ENCODE measurements at places on chromosomes 1 and 21.

GRCh38 chr1:234610061-234610665 lies at the start of gene IRF2BP2:
IRF2BP2 (minus strand) TSS chr1:234610178; CDS start chr1:234609494, 684 bp downstream.
- peak; percentile 83 for DNase-seq

GRCh38 chr1:205715628-205716027 lies 34.4 kb downstream of the NUCKS1 start:
- no peak for DNase-seq

DNA sequence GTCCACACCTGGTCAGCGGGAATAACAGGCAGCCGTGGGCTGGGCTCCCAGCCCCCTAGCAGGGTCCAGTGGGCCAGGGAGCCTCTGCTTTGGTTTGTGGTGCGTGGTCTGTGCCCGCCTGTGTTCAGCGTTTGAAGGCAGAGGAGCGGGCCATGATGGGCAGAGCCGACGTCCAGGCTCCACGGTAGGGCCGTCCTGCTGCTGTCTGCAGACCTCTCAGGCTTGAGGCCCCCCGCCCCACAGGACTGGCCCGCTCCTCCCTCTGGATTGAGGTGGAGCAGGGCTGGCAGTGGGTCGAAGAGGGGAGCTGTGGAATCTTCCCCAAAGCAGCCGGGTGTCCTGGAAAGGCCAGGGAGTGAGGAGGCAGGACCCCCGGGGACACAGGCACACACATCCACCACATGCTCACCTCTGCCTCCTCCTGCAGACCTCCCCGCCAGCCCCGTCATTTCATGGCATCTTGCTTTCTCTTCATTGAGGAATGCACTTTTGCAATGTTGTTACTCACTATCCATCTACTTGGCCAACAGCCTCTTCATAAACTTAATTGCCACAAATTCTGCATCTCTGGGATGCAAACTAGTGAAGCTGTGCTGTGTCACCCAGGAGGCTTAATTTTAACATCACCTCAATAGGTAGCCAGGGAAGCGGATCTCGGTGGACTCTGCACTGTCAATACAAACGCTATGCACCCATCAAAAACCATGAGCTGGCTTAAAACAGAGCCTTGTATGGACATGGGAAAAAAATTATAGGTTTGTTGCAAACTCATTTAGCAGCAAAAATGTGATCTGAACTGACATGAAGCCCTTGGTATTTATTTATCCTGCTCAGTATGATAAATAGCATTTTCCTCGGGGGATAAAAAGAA lies 85.9 kb downstream of the PDE9A start:
- no peak for DNase-seq

DNA sequence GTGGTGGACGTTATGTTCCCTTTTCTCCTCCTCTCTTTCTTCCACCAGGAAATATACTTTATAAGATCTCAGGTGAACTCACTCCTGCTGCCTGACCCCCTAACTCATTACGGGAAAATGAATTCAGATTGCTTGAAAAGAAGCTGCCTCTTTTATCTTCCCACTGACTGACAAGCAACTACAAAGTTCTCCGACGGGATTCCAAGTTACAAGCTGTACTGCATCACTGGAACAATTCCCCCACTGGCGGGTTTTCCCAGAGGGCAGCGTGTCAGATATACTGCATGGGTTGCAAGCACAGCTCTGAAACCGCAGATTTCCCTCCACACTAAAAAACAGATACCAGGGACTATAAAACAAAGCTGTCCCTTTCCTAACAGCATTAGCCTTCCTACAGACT lies 390.6 kb downstream of the KCTD3 start:
- no peak for DNase-seq

DNA sequence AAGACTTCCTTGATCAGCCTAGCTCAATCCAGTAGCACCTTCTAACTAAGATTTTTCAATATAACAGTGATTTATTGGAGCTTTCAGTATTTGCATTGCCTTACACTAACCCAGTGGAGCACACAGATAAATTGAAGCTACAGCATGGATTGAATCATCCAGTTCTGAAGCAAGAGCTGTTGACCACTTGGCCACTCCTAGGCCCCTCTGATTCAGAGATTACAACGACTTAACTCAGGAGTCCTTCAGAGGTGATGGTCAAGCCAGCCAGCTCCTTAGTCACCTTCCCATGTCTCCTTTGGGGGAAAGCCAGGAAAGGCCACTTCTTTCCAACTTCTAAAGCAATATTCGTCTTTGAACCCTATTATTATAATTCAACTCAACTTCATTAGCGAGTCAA lies 151.8 kb downstream of the TENT5C start:
- DNase-seq: no peak

DNA sequence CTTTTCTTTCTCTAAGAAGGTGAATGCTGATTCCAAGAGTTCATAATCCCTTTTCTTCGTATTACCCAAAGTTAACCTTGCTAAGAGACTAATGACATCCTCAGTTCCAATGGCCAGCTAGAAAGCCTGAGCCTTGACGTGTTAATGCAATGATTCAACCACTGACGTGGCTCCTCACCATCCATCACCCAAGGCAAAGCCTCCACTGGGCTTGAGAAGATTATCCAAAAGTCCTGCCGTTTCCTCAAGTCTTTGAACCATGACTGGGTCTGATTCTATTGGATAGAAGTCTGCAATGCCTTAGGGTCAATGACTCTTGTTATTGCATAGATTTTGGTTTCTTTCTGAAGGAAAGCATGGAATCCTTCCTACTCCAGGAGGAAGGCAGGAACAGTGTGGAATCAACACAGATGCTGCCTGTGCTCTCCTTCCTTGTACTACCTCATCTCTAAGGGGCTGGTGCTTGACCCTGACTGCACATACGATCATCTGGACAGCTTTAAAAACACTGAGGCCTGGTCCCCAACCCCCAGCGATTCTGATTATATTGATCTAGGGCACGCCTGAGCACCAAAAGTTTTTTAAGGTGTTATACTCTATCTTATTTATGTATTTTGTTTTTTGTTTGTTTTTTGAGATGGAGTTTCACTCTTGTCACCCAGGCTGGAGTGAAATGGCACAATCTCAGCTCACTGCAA lies 69.3 kb upstream of the ANGPTL1 start:
- no peak for DNase-seq

- no peak for DNase-seq
Measured at GRCh38 chr1:44820328-44821239, 12.3 kb downstream of the BTBD19 start.

DNA sequence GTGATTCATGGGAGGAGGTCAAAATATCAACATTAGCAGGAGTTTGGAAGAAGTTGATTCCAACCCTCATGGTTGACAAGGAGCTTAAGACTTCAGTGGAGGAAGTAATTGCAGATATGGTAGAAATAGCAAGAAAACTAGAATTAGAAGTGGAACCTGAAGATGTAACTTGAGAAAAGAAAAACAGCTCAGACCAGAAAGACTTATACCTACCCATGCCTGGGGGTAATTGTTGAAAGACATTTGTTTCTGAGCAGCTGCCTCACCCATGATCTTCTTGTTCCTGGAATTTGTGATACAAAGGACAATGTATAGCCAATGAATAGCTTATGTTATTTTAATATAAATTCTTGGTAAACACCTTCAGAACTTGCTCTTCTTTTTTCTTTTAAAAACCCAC lies 128.6 kb downstream of the LRIG2 start:
- no peak for DNase-seq

GRCh38 chr1:94688646-94689045 lies 131.5 kb upstream of the SLC44A3 start:
- no peak for DNase-seq

GRCh38 chr1:115929881-115930280 lies 46.4 kb upstream of the SLC22A15 start:
- DNase-seq: no peak

DNA sequence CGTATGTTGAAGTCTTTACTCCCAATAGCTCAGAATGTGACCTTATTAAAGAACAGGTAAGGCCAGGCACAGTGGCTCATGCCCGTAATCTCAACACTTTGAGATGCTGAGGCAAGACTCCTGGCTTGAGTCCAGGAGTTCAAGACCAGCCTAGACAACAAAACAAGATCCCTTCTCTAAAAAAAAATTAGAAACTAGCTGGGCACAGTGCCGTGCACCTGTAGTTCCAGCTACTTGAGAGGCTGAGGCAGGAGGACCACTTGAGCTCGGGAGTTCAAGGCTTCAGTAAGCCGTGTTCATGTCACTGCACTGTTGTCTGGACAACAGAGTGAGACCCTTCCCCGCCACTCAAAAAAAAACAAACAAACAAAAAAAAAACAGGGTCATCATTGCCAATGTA lies 171.3 kb downstream of the RERE start:
- DNase-seq: no peak

DNA sequence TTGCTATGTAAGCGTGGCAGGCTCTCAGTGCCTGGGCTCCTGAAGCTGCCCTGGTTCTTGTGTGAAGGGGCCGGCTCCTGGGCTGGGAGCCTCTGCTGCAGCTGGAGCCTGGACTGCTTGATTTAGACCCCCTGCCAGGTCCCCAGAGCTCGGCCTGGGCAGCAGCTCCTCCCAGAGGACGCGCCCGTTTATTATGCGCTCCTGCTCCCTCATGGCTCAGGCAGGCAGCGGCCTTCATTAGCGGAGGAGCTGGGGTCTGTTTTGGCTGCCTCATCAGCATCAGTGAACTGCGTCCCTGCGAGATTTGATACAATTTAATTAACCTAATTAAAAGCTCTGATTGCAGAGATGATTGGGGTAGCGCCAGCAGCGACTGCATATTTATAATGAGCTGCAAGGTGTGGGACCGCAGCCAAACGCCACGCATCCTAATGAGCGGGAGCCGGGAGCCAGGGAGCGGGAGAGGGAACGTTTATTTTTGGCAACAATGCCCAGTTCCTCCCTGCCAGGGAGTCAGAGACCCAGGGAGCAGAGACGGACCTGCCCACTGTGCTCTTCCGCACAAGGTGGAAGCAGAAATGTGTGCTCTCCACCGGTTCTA lies 16.6 kb downstream of the UTP11 start:
- no peak for DNase-seq

- DNase-seq: no peak
Measured at GRCh38 chr1:176469450-176470010, 6.6 kb downstream of the PAPPA2 start.

GRCh38 chr1:156623946-156624813 lies 5.0 kb downstream of the HAPLN2 start:
- DNase-seq: peak; percentile 70

DNA sequence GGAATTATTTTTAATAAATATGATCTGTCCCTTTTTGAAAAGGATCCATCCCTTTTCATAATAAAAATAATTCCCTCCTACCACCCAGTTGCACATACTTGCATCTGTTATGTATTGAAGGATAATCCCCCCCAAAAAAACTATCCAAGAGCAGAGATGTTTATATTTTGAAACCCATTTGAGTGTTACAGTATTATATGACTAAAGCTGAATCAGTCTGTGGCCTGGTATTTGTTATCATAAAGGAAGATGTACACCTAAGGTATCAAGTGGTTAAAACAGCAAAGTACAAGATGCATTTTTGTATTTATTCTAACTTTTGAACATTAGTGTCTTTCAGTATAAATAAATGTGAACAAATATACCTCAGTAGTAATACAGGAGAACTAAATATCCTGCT lies 12.7 kb upstream of the TGFB2 start:
- no peak for DNase-seq

GRCh38 chr1:40774266-40774998 lies 9.2 kb upstream of the KCNQ4 start:
- DNase-seq: peak; percentile 77

- DNase-seq: no peak
Measured at GRCh38 chr1:229098903-229099578, 171.9 kb upstream of the RAB4A start.

GRCh38 chr1:181251001-181251712 lies 162.7 kb downstream of the IER5 start:
- no peak for DNase-seq

DNA sequence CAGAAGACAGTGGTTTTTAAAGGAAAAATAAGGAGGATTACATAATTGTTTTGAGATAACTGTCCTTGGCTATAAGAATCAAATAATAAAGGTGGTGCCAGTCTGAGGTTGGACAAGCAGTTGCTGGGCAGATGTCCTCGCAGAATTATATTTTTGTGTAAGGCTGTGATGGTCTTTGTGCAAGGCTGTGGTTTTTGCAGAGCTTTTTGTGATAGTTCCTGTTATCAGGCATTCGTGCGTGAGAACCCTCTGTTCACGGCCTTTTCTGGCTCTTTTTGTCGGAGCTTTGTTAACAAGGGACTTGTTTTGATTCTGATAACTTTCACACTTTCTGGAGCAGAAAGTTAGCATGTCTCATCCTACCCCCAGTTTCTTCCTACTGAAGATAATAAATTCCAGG lies 33.4 kb downstream of the SH3BP5L start:
- DNase-seq: no peak

DNA sequence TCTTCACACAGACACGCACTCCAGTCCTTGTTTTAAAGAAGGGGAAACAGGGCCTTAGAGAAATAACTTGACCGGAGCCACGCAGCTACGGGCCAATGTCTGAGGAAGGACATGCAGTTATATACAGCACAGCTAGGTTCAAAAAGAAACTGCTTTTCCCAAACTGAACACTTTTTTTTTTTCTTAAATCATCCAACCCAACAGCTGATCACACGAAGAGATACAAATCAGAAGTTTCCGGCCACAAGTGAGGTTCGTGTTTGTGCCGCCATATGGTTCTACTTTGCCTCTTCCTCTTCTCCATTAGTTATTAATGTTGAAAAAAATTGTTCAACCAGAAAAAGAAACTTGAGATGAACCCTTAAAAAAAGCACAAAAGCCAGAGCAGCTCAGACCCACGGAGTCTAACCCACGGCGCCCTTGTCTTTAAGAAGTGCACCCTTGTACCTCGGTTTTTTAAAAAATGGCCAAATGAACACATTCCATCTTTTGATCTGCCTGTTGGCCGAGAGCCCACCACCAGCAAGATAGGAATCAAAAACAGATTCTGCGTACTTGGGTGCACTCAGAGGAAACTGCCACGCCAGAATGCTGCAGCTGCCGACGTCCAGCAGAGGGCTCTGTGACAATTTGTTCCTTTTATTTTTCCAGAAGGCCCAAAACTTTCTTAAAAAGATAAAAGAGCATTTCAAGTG lies 78.9 kb downstream of the SLC66A1 start:
- DNase-seq: peak; percentile 69

DNA sequence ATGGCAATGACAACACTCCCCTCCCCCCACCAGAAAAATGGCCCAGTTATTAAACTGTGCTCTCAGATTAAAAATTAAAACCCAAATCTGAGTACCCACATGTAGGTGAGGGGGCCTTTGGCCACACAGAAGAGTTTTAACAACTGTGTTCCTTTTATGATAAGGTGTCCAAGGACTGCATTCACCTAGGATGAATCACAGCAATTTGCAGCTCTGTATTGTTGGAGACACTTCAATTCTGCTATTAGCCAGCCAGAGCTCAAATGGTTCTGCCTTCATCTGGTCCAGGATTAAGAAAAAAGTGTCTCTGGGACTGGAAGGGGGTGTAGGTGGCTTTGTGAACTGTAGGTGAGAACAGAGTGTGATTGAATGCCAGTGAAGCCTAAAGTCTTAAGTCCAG lies 43.3 kb upstream of the DIRAS3 start:
- DNase-seq: no peak

GRCh38 chr1:13492711-13493110 lies 21.1 kb downstream of the LRRC38 start:
- DNase-seq: no peak

- no peak for DNase-seq
Measured at GRCh38 chr1:96475903-96476302, 245.7 kb upstream of the PTBP2 start.

GRCh38 chr1:51287966-51288365 lies 42.4 kb downstream of the TTC39A start:
- DNase-seq: no peak

GRCh38 chr1:14850563-14850962 lies 252.1 kb downstream of the KAZN start:
- no peak for DNase-seq

Measured in stimulated activated CD4-positive, alpha-beta T cell treated with anti-CD3 and anti-CD28 coated beads, Interleukin-15, amount 100 ng/mL, for 24 hours (primary cell).